Neuronal stem cell (in vitro differentiated cells): ENCODE measurements at places on chromosomes 1 and 21.

DNA sequence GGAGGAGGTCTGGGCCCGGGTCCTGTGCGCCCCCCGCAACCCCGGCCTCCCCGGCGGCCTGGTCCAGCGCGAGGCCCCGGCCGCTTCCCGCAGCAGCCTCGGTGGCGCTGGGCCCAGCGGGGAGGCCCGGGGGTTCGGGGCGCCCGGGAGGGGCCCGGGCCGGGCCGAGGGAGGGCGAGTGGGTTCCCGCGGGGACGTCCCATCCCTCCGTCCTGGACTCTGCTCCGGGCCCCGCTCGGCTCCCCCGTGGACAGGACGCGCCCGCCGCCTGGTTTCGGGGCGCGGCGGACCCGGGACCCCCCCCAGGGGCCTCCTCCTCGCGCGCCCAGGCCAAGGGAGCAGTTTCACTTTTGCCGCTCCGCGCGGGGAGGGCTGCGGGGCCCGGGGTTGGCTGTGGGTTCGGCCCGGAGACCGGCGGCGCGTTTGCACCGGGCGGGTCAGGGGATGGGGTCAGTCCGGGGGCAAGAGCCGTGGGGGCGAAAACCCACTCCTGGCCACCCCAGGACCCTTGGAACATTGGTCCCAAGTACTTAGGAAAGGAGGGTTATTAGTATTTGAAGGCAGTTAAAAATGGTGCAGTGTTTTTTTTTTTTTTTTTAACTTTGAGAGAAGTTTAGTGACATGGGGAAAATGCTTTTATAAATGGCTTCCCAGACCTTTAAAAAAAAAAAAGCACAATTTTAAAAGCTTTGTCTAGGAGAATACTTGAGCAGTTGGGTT, 677 bp downstream of the AGPAT3 start:
- no peak for DNase-seq

GRCh38 chr1:228272831-228273571, 65.2 kb downstream of the OBSCN start:
- DNase-seq, result no peak

- no peak for DNase-seq
These were observed 256.6 kb downstream of the CTH start for GRCh38 chr1:70667494-70668170.

GRCh38 chr1:149936170-149936991, at the start of gene MTMR11:
Gene MTMR11, minus strand, starts transcription at chr1:149936879. Its CDS starts 232 bp downstream, at chr1:149936647.
- DNase-seq, result no peak

GRCh38 chr21:45874716-45875415, 106.7 kb upstream of the COL6A1 start:
- no peak for DNase-seq

DNA sequence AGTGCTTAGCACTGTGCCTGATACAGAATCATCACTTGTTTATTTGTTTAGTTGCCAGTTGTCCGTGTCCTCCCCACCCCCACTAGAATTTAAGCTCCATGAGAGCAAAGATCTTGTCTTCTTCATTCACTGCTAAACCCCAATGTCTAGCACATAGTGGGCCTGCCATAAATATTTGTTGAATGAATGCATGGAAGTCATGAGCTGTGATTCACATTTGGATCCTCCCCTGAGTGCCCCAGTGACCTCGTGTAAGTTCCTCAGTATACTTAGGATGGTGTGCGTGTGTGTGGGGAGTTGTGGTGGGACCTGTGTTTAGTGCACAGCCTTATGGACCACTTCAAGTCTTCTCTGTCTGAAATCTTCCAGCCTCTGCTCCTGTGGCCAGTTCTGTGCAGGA, 23.1 kb downstream of the IER5 start:
- DNase-seq, result no peak

DNA sequence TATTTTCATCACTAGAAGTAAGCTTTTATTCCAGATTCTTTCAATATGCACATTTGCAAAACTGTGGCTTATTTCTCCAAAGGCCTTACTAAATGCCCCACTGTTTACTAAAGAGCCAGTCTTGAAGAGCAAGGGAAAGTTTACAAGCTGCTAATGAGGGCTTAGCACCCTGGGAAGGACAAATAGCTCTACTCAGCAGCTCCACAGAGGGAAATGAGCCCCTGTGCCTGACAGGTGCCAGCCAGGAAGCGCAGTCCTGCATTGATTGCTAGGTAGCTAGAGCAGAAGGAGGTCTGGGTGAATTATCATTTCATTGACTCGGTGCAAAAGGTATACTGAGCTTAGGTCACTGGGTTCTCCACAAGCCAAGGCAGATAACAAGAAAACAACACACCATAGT, 307.0 kb downstream of the SETD4 start:
- no peak for DNase-seq

DNA sequence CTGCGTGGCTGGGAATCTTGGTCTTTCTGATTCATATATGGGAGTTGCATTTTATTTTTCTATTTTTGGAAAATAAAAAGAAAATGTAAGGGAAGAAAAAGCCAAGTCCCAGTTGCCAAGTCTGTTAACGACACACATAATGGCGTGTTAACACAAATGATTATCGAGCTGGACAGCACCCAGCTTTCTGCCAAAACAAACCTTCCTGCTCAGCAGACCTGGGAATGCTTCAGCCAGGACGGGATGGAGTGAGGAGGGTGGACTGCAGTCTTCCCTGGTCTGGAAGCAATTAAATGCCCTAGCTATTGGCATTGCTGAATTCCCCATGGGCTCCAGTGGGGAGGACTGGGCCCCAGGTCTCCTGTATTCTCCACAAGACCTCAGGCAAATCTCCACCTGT, 184.2 kb upstream of the USP24 start:
- no peak for DNase-seq

GRCh38 chr21:42981214-42981523, 6.8 kb downstream of the PKNOX1 start:
- no peak for DNase-seq

GRCh38 chr1:162145280-162145965, 75.9 kb downstream of the NOS1AP start:
- peak; percentile 73 for DNase-seq

DNA sequence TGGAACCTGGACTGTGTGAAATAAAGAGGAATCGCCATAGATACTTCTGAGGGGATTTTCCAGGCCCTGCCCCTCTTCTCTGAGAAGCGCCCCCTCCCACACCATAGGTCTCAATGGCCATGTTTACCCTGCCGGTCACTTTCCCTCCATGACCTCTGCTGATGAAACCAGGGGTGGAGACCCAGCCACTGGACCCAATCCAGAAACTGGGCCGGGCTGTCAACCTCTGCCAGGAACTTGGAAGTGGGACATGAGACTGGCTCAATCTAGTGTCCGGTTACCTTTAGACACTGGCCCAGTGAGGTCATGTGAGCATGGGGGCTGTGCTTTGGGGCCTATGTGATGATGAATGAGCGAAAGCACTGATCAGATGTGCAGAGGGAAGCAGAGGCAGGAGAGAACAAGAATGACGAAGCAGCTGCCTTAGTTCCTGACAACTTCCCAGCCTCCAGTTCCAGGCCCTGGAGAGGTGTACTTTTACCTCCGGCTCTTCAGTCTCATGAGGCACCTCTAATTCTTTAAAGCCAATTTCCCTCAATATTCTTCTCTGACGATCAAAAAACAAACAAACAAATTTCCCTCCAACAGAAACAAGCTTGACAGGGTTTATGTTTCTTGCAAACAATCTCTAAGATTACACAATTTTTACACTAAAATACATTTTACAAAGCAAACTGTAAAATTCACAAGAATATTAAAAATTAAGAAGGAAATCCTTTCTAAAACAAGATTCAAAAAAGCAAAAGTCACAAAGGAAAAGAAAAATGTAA, 4.9 kb downstream of the ASAP3 start:
- no peak for DNase-seq

GRCh38 chr1:207309745-207310273, 11.7 kb upstream of the CD55 start:
- no peak for DNase-seq

- DNase-seq, result no peak
These were observed 73.8 kb upstream of the MORC3 start for GRCh38 chr21:36246080-36246631.

- no peak for DNase-seq
These were observed 18.6 kb downstream of the FAM151A start for GRCh38 chr1:54604572-54605370.

GRCh38 chr1:13661539-13661938, 38.4 kb upstream of the PRDM2 start:
- no peak for DNase-seq

DNA sequence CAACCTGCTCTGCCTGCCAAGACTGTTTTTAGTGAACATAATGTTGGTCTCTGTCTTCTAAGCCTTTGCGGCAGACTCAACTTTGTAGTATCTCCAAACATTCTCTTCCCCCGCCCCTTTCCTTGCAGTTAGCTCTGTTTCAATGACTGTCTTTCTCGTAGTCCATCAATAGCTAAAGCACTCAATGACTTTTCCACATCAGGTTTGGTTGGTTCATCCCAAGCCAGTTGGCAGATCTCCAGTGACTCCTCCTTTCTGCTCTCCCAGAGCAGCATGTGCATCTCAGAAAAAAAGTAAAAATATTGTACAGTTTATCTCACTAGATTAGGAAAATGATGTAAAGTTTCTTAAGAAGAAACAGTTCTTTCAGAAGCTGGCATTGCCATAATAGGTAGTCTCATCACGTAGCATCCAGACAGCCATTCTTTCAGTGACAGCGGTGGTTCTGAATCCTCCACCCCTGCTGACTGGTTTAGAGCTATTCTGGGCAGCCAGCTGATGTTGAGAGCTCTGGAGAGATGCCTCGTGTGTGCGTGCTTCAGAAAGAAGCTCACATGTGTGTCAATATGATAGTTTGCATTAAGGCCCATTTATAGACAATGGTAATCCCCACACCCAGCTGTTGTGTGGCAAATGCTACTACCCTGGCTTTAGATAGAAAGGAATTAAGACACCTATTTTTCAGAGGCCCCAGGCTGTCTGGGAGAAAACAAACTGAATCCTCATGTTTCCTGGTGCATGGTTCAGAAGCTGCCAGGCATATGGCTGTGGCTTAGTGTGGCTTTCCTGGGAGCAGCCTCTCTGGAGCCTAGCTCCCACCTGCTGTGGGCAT, 53.2 kb downstream of the CNN3 start:
- no peak for DNase-seq

GRCh38 chr1:71081697-71082080, 854 bp upstream of the ZRANB2 start:
- no peak for DNase-seq

GRCh38 chr1:48869116-48869893, 92.6 kb upstream of the BEND5 start:
- no peak for DNase-seq

GRCh38 chr1:24418898-24419628, 3.5 kb downstream of the NIPAL3 start:
- DNase-seq, result no peak

- DNase-seq, result peak; percentile 4
These were observed 57.2 kb downstream of the KCNN3 start for GRCh38 chr1:154812877-154813276.

DNA sequence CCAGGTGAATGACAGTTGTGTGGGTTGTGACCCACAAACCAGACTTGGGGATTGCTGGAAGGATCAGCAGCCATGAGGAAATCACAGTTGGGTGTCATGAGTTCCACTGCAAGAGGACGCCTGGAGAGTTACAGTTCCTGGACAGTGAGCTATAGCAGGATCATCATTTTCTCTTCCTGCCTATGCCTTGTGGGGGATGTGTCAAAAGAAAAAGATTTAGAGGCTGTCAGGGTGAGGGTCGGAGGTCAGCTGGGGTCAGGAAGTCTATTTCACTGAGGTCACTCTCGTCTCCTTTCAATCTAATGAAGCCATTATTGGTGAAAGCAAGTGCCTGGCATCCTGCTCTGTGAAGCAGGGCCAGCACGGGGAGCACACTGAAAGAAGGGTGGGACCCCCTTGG, 7.0 kb upstream of the LIN28A start:
- no peak for DNase-seq

DNA sequence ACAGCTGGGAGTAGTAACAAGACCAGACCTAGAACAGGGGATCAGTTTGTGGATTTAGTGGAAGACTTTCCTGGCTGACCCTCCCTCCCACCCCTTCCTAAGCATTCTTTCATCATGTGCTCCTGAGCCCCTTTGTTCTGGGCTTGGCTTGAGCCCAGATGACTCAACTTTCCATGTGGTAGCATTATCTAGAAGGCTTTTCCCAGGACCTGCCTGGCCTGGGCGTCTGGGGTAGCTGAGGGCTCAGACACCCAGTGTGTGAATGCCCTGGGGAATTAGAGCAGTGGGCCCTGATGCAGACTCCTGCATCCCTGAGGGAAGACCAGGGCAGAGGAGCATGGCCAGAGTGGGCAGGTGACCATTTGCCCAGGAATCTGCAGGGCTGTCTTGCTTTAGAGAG, 44.1 kb upstream of the TSPAN2 start:
- no peak for DNase-seq

- DNase-seq, result no peak
These were observed 68.6 kb downstream of the MDM4 start for GRCh38 chr1:204584699-204585372.

- no peak for DNase-seq
These were observed 419.8 kb upstream of the NFIA start for GRCh38 chr1:60662486-60663044.

DNA sequence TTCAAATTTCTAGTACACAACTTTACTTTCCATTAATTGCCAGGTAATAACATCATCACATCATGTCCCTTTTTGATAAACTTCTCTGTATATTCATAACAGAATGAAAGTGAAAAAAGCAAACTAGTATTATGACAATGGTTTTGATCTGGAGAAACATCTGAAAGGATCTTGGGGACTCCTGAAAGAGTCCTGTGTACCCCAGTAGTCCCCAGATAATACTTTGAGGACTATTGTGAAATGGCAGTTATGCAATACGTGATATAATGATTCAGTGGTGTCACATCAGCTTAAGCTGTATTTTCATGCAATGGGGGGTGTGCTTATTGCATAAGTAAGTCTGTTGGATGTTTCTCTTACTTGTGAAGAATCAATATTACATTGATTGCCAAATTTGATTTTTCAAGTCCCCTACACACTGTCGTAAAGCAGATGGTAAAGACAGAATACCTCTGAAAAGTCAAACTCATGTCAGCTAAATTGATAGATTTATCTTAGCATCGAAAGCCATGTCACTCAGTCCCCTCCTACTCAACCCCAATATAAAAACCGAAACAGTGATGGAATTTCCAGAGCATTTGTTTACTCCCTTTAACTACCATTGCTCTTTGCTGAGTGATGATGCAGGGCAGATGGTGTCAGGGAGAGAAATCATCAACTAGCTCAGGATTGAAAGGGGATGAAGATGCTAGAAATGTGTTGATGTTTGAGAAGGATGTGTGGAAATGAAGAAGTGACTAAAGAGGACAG, 146.7 kb upstream of the C1orf105 start:
- no peak for DNase-seq

GRCh38 chr1:48077795-48078222, 80.6 kb upstream of the TRABD2B start:
- DNase-seq, result no peak

- DNase-seq, result no peak
These were observed 20.7 kb downstream of the ECE1 start for GRCh38 chr1:21269461-21270085.

DNA sequence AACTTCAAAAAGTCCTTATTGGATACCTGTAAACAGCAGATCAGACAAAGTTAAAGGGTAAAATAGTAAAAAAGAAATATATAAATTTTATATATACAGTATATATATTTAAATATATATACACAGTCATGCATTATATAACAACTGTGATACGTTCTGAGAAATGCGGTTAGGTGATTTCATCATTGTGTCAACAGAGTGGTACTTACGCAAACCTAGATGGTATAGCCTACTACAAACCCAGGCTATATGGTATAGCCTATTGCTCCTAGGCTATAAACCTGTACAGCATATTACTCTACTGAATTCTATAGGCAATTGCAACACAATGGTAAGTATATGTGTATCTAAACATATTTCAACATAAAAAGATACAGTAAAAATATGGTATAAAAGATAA, 222.7 kb downstream of the NUF2 start:
- no peak for DNase-seq
